Myometrial cell (primary cell): ENCODE measurements at places on chromosomes 6 and 20. TPM values are rescaled to one million over a fixed set of nuclear protein-coding genes. Genes with fewer than 3 reads are reported as not detected.

Gene MUCL3
- not detected in 2 replicates for total RNA-seq

Gene TREM2
- total RNA-seq, result not detected in 2 replicates

Gene TAF8
- 15.9 and 23.6 TPM in 2 replicates for total RNA-seq

Gene SLC52A3
- total RNA-seq, result not detected in 2 replicates

Gene TGM3
- total RNA-seq, result not detected in 2 replicates

Gene ATG5
- 28.9 and 31.4 TPM in 2 replicates for total RNA-seq

Gene UBD
- total RNA-seq, result not detected in 2 replicates

Gene HLA-DQB2
- total RNA-seq, result not detected in 2 replicates

Gene ROS1
- total RNA-seq, result 0.86 and 1.2 TPM in 2 replicates

Gene KIAA0408
- total RNA-seq, result 1.4 and 2.8 TPM in 2 replicates

Gene MLIP
- total RNA-seq, result not detected in 2 replicates

Gene ADGRB3
- 0.18 TPM in 1 of 2 replicates, not detected in the other for total RNA-seq

Gene DLK2
- 0.86 and 2.3 TPM in 2 replicates for total RNA-seq

Gene CD93
- not detected in 2 replicates for total RNA-seq

Gene DEFB121
- total RNA-seq, result not detected in 2 replicates

Gene PXT1
- total RNA-seq, result not detected in 2 replicates

Gene GJA10
- total RNA-seq, result not detected in 2 replicates

Gene KIF25
- 0.71 TPM in 1 of 2 replicates, not detected in the other for total RNA-seq

Gene TOX2
- total RNA-seq, result 15.8 and 24.8 TPM in 2 replicates

Gene ELOVL4
- 9.8 and 10.8 TPM in 2 replicates for total RNA-seq

Gene RIMS1
- total RNA-seq, result not detected in 2 replicates

Gene TBC1D22B
- total RNA-seq, result 7.2 and 9.2 TPM in 2 replicates

Gene AURKA
- total RNA-seq, result 79.8 and 81.0 TPM in 2 replicates

Gene NKX2-4
- not detected in 2 replicates for total RNA-seq
